ENCODE measurements at places on chromosomes 12 and 14.

GRCh38 chr14:73753887-73754795, 40.0 kb upstream of the PNMA1 start:
- peak; percentile 45 for DNase-seq

DNA sequence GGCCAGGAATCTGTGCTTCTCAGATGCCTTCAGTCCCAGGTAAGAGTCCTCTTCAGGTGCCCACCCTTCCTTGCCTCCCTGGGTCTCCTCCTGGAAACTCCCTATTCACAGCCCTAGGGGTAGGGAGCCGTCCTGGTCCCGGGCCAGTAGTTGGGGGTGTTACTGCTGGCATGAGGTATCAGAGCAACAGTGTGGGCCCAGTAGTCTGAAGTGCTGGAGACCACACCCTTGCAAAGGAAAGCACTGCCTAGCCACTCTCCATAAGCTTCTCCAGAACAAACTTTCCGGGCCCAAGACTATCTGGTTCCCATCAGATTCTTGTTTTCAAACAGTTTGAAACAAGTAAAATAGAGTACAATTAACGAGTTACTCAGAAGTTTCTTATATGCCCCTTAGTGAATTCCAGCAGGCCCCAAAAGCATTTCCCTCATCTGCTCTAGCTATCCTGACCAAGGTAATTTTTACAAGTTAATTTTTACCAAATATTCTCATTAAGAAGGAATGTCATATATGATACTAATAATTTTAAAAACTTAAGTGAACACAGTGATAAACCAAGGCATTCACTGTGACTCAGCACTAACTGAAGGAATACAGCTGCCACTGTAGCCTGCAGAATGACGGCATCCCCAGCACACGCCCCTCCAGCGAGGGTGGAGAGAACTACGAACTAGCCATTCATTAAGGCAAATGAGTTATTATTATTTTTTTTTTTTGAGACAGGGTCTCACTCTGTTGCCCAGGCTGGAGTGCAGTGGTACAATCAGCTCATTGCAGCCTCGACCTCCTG, 49.4 kb downstream of the MOK start:
- DNase-seq: no peak

GRCh38 chr12:226401-226800, 12.4 kb upstream of the SLC6A12 start:
- DNase-seq: no peak

GRCh38 chr14:54785778-54786770, 116.6 kb downstream of the GCH1 start:
- DNase-seq: no peak

DNA sequence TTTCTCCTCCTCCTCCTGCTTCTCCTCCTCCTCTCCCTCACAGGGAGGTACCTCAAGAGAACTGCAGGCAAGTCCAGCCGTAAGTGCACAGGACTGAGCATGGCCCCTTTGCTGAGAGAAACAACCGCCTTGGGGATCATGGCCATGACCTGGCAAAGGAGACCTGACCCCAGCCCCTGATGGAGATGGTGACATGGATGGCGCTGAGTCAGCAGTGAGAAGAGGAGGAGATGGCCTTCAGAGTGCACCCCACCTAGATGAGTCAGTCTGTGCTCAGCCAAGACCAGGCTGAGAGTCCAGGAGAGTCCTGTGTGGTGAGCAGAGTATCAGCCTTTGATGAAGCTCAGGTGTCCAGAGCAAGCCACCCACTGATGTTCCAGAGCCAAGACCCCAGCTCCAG, 36.4 kb downstream of the MEG3 start:
- DNase-seq: no peak

Measured in stimulated activated CD4-positive, alpha-beta T cell treated with anti-CD3 and anti-CD28 coated beads, Interleukin-12 subunit alpha, Interleukin-12 subunit beta, amount 100 ng/mL, for 24 hours (primary cell).